Pancreas (tissue), 10 donors: ENCODE measurements at places on chromosomes 11 and 22. TPM values are rescaled to one million over a fixed set of nuclear protein-coding genes. Genes with fewer than 3 reads are reported as not detected.

DNA sequence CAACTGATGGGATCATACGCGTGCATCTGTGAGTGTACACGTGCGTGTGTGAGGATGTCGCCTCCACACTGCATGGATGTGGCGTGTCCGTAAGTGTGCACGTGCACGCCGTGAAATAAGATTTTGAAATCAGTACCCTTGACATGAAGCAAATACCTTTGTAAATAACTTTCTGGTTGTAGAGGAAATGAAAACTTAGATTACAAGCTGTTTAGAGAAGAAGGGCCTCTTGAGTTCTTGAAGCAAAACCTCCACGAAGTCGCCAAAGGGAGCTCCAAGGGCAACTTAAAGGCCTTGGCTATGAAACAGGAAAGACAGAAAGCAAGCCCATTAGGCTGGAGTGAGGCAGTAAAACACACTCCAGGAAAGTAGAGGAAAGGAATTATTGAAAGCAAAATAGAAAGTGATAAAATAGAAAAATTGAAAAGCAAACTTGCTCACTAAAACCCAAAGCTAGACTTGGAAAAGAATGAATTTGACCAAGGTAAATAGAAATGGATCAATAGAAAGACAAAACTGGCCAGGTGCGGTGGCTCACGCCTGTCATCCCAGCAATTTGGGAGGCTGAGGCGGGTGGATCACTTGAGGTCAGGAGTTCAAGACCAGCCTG lies 29.7 kb upstream of the TOLLIP start:
- H3K4me3 ChIP-seq: no peak overlapping the region
- no peaks in the 10 kb centered on the region for H3K27me3 ChIP-seq
- peak; percentile 6 for DNase-seq
- no peak overlapping the region for H3K27ac ChIP-seq

Gene KRTAP5-7
- total RNA-seq: not detected

DNA sequence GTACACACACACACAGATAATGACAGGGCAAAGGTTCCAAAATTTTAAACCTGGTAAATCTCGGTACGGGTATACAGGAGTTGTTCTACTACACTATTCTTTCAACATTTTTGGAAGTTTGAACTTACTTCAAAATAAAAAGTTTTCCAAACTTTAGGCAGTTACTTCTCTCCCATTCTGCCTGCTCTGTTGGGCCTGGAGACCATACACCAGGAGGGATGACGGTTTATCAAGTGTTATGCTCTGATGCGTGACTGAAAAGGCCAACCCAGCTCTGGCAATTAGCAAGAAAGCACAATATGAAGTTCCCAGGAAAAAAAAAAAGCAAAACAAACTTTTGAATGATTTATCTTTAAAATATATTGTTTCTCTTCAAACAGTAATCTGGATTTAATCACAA lies 969 bp downstream of the SERPIND1 start:
- H3K4me3 ChIP-seq: no peak overlapping the region
- H3K27me3 ChIP-seq: no peaks in the 10 kb centered on the region
- no peaks in the 10 kb centered on the region for H3K36me3 ChIP-seq
- peaks cover 5% of the 10 kb centered on the region for H3K4me1 ChIP-seq
- no peak overlapping the region for H3K27ac ChIP-seq

- H3K4me3 ChIP-seq: no peak overlapping the region
- no peak overlapping the region for H3K27ac ChIP-seq
- H3K4me1 ChIP-seq: no peaks in the 10 kb centered on the region
- DNase-seq: no peak
Observed at GRCh38 chr11:69475141-69475865, 6.2 kb upstream of the LINC01488 start.
